ENCODE measurements at places on chromosomes 3 and 15. TPM values are rescaled to one million over a fixed set of nuclear protein-coding genes. Genes with fewer than 3 reads are reported as not detected.

The IMP3 gene
- polyA plus RNA-seq, result 85.1 TPM

The TLE3 gene
- 187 TPM for polyA plus RNA-seq

The CLEC3B gene
- polyA plus RNA-seq, result 0.82 TPM

The STRA6 gene
- not detected for polyA plus RNA-seq

The NAA80 gene
- polyA plus RNA-seq, result 42.3 TPM

The CFAP92 gene
- not detected for polyA plus RNA-seq

The OIP5 gene
- polyA plus RNA-seq, result 0.97 TPM

The FSD2 gene
- not detected for polyA plus RNA-seq

The GOLGA8Q gene
- polyA plus RNA-seq, result 0.89 TPM

The IRAK2 gene
- 11.8 TPM for polyA plus RNA-seq

The CHRM5 gene
- polyA plus RNA-seq, result not detected

The PLA1A gene
- polyA plus RNA-seq, result 0.28 TPM

The FBXL22 gene
- polyA plus RNA-seq, result 0.36 TPM

The RASL12 gene
- not detected for polyA plus RNA-seq

The REC114 gene
- not detected for polyA plus RNA-seq

The MED12L gene
- 0.07 TPM for polyA plus RNA-seq

The LYZL4 gene
- polyA plus RNA-seq, result not detected

The PCOLCE2 gene
- polyA plus RNA-seq, result not detected
